ENCODE measurements at places on chromosomes 4 and X.

DNA sequence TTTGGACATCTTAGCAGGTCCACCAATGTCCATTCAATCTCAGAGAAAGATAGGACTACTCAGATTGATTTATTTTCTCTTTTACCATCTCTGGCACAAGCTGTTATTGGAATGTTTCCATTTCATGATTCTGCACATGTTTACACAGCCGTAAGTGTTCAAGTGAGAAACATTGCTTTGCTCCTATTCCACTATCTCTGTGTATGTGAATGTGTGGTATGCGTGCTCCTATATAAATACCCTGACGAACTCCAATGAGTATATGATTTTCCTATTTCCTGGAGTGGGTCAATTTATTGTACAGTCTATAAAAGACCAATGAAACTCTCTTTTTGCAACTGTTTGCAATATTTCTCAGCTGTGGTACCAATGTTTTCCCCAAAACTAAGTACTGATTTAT is 221.0 kb upstream of the GALNT7 start:
- DNase-seq = no peak

DNA sequence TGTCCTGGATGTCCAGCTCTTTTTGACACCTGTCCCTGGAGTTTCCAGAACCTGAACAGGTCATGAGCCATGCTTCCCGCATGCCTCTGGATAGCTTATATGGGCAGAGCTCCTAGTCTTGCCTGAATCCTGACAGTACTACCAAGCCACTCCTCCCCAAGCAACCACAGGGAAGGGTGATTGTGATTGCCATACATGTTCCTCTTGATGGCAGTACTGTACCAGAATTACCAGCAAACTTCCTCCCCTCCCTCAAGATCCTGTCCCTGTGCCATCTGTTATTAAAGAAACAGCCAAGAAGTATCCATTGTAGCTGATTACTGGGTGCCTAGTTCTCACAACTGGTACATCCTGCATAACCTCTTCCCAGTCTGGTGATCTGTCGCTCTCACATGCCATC is 264.3 kb upstream of the AGTR2 start:
- no peak for DNase-seq

DNA sequence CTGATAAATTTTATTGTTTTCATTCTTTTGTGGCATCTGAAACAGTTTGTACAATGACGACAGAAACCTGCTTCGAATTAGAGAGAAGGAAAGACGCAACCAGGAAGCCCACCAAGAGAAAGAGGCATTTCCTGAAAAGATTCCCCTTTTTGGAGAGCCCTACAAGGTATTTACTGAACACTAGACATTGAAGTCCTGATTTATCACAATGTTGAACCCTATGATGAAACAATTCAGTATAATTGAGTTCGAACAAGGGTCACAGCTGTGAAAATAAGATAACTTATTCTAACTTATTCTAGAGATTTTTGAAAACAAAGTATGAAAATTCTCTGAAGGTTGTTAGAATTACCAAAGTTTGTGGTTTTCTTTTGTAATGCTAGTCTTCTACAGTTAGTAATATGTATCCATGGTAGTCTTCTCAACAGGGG is 111.3 kb downstream of the AFF1 start:
- DNase-seq = no peak

DNA sequence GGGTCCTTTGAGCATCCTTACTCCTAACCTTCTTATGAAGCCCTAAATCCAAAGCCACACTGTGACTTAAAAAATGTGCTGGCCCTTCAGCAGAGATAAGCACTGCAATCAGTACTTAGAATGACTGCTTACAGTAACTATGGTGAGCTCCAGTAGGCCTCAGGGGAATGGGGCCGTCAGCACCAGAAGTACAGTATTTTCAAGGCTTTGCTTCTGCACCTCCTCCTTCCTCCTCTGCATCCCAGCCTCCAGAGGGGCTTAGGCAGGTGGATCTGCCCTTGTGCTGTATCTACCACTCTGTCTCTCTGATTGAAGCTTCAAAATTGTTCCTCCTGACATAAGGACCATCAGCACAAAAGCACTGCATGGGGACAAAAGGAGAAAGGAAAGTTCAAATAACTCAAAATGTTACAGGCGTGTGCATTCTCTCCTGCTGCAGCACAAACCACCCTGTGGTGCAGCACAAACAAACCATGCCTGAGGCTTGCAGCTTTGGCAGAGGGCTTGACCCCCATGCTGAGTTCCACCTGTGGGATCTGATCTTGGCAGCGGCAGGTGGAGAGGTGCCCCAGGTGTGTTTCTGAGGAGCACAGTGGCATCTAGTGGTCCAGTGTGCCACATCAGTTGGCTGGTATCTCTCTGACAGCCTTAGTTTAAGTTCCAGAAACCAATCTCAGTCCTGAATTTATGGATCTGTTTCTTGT is 164.7 kb downstream of the SOWAHB start:
- DNase-seq = no peak
